Activated CD8-positive, alpha-beta memory T cell treated with anti-CD3 and anti-CD28 coated beads, Interleukin-2, amount 10 ng/mL, durations not matched to agents 7 days and 5 days (primary cell): ENCODE measurements at places on chromosomes 16 and 17. TPM values are rescaled to one million over a fixed set of nuclear protein-coding genes. Genes with fewer than 3 reads are reported as not detected.

Gene DYNLRB2
- 0.76 TPM for total RNA-seq

Gene TMIGD1
- total RNA-seq: not detected

Gene ZNF423
- not detected for total RNA-seq

Gene SLC25A39
- 103 TPM for total RNA-seq

Gene ATF7IP2
- total RNA-seq: 18.7 TPM

Gene RAMP2
- total RNA-seq: not detected

Gene CYB5B
- total RNA-seq: 149 TPM

Gene CCL8
- total RNA-seq: not detected

Gene MC1R
- total RNA-seq: 2.6 TPM

Gene MT1X
- total RNA-seq: 34.2 TPM

DNA sequence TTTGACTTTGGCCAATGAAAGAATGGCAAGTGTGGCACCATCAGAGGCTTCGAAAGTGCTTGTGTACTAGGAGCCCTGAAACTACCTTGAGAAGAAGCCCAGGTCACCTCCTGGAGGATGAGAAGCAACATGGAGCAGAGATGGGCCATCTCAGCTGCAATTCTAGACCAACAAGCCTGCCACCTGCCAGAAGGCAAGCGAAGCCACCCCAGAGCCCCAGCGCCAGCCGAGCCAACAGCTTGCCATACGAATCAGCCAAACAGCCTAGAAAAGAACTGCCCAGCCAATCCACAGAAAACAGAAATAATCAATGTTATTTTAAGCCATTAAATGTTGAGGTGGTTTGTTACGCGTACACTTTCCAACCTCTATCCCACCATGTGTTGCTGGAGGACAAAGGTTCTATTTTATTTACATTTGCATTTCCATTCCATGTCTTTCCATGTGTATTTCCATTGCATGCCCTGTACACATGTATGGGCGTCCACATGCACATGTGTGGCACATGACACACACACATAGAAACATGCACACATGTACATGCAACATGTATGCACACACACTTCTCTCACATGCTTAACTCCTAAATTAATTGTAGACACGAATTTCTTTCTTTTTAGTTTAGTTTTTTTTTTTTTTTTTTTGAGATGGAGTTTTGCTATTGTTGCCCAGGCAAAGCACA, 144.3 kb upstream of the TNRC6C start:
- DNase-seq: no peak

GRCh38 chr16:87922250-87922871, 14.0 kb downstream of the CA5A start:
- no peak for DNase-seq

GRCh38 chr16:84751241-84751640, 51.4 kb downstream of the USP10 start:
- peak; percentile 61 for DNase-seq

DNA sequence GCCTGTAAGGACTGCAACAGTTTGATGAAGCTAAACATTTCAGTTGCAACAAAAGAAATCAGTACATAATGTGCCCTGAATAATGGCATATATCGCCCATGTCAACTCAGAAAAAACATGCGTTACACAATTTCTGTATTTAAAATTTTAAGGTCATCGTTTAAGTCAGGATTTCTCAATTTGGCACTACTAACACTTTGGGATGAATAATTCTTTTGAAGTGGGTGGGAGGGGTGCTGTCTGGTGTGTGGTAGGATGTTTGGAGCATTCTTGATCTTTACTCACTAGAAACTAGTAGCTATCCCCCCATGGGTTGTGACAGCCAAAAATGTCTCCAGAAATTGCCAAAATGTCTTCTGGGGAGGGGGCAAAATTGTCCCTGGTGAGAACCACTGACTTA, 50.7 kb upstream of the CNTNAP4 start:
- DNase-seq: no peak

GRCh38 chr17:2380950-2381649, 19.8 kb downstream of the MNT start:
- DNase-seq: no peak

DNA sequence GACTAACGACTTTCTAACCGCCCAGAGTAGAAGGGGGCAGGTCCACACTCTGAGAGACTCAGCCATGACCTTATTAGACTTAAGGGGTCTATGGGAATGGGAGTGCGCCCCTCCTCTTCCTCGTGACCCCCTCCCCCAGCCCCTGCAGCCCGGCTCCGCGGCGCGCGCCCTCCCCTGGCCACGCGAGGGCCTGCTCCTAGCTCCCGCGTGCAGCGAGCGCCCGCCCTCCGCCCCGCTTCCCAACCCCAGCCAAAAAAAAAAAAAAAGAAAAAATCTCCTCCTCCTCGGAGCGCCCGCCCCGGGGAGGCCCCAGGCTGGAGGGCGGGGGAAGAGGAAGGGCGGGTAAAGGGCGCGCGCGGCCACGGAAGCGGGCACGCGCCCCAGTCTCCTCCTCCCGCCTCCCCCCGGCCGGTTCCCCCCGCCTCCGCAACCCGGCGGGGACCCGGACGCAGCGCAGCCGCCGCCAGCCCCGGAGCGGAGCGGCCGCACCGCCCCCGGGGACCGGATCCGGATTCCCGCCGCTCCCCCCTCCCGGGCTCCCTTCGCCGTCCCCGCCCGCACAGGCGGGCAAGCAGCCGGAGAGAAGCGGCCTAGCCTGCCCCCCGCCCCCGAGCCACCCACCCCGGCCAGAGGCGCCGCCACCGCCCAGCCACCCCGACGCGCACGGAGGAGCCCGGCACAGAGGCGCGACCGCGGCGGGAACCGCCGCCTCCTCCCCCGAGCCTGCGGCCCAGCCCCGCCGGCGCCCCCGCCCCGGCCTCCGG, 949 bp downstream of the UBTF start:
- peak; percentile 90 for DNase-seq

DNA sequence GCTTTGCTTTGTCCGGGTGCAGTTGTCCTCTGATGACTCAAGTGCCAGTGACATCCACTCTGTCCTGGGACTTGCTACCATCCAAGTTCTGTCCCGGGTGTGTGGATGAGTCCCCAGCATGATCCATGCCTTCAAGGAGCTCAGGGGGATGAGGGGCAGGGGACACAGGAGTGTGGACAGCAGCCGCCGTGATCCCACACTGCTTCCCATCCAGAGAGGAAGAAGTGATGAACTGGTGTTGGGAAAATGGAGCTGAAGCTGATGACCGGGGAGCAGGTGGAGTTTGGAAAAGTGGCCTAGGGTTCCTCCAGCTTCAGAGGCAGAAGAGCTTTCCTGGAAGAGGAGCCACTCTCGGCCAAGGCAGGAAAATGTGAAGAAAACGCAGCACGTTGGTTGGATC, 249.6 kb upstream of the TNRC6C start:
- DNase-seq: peak; percentile 28

- DNase-seq: no peak
Measured at GRCh38 chr17:39737760-39738567, at the start of gene GRB7. GRB7 (plus strand) TSS chr17:39737938; CDS start chr17:39742302, 4,364 bp downstream.

- no peak for DNase-seq
Measured at GRCh38 chr17:13581925-13582324, 19.8 kb downstream of the HS3ST3A1 start.

GRCh38 chr16:65044873-65045272, 77.0 kb downstream of the CDH11 start:
- no peak for DNase-seq

GRCh38 chr17:71316176-71316897, 804.5 kb upstream of the SOX9 start:
- no peak for DNase-seq

- DNase-seq: no peak
Measured at GRCh38 chr17:79129523-79129922, 54.9 kb downstream of the ENGASE start.

DNA sequence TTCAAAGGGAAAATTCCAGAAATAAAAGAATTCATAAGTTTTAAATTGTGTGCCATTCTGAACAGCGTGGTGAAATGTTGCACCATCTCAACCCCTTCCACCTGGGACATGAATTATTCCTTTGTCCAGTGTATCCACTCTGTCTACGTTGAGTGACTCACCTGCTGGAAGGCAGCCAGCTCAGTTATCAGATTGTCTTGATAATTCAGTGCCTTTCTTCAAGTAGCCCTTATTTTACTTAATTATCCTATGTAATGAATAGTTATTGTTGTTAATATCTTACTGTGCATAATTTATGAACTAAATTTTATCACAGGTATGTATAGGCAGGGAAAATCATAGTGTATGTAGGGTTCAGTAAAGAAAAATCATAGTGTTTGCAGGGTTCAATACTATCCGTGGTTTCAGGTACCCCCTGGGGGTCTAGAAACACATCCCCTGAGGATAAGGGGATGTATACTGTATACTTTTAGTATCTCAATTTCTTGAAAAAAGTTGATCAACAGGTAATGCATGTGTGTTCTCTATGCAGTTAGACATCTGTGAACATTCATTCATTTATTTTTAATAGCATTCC, 7.7 kb upstream of the PCTP start:
- DNase-seq: no peak

GRCh38 chr16:56067406-56067805, 123.9 kb upstream of the GNAO1 start:
- DNase-seq: no peak

DNA sequence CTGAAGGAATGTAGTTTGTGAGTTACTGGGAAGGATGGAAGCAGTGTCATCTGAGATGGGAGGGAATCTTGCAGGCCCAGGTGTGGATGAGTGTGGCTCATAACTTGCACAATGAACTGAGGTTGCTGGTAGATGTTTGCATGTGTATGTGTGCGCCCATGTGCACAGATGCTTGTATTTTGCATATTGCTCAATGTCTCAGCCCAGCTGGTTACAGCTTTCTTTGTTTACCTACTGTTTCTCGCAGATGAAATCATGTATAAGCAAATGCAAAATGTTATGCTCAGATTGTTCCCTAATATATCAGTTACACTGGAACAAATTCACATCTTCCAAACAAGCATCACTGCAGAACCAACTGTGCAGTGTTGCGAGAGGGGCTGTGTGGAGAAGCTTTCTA, 452.2 kb upstream of the EEF2KMT start:
- DNase-seq: no peak

- DNase-seq: no peak
Measured at GRCh38 chr17:15278924-15279477, 13.9 kb upstream of the PMP22 start.

GRCh38 chr16:30609002-30609925, 925 bp downstream of the ZNF689 start:
- DNase-seq: peak; percentile 63

GRCh38 chr17:27543464-27543856, 87.2 kb downstream of the KSR1 start:
- DNase-seq: no peak

- no peak for DNase-seq
Measured at GRCh38 chr16:88768071-88768783, 16.8 kb downstream of the PIEZO1 start.

GRCh38 chr17:16453493-16453851, 38.1 kb downstream of the TRPV2 start:
- DNase-seq: no peak

- DNase-seq: peak; percentile 62
Measured at GRCh38 chr16:17470908-17471718, at the start of gene XYLT1. XYLT1 (minus strand) TSS chr16:17470960; CDS start chr16:17470796, 164 bp downstream.

GRCh38 chr16:30894540-30895368, 877 bp upstream of the BCL7C start:
- DNase-seq: no peak

DNA sequence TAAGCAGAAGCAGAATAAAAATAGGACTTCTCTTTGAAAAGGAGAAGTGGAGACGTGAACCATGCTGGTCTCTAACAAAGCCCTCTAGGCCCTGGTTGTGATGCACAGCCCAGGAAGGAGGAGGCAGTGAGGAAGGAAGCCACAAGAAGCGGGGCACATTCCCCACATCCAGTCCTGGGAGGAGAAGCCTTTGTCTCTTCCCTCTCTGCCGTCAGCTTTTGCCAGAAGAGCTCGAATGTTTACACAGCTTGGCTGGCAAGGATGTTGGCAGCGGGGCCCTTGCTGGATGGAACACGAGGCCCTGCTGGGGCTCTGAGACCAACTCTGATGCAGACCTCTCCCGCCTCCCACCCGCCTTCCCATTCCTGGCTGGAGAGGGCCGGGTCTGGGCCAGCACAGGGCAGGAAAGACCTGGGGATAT, 91.3 kb downstream of the MAF start:
- DNase-seq: no peak

- DNase-seq: no peak
Measured at GRCh38 chr17:39548494-39549225, 59.1 kb downstream of the NEUROD2 start.

DNA sequence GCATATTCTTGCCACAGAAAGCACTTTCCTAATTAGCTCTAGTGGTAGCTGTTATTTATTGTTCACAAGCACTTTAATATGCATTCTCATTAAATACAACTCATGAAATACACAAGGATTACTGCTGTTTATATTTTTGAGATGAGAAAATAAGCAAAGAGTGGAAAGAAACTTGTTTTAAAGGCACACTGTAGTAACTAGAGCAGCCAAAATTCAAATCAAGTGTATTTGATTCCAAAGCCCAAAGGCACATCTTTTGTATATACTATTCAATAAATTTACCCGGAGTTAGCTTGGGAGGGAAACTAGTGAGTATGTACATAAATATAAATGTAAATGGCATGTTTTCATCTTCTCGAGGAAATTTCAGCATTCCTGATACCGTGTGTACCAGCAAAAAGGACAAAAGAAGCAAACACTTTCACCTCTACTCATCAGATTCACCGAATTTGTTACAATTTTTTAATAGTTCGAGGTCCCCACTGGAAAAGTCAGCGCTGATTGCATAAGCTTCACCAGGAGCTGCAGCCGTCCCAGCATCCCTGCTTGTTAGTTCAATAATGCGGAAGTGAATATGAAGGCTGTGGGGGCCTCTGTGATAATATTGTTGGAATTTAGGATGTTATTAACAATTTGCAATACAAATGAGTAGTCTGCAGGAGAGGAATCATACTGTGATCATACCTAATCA, 371.6 kb upstream of the MON1B start:
- DNase-seq: no peak

DNA sequence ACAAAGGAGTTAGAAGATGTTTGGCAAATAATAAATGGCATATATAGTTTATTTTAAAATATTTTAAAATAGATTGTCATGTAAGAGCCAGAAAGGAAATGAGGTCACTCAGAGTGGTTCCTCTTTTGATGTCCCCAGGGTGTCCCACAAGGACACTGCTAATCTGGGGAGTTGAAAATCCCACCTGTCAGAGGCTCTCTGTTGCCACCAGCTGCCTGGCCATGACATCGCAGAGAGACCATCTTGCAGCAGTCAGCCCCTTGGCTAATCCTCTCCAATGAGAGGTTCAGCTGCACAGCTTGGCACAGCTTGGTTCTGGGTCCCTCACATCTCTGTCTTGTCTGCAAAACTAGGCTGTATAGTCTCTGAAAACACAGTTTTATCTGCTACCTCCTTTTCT, 11.0 kb upstream of the RBFOX1 start:
- DNase-seq: no peak

- peak; percentile 79 for DNase-seq
Measured at GRCh38 chr17:45410144-45411091, 22.3 kb downstream of the ARHGAP27 start.
